ENCODE measurements at places on chromosomes 7 and 10. TPM values are rescaled to one million over a fixed set of nuclear protein-coding genes. Genes with fewer than 3 reads are reported as not detected.

SRGN gene
- 50.1 TPM for total RNA-seq

ZNF853 gene
- 6.8 TPM for total RNA-seq

SFXN3 gene
- total RNA-seq = 66.3 TPM

MNX1 gene
- 0.63 TPM for total RNA-seq

IFIT1 gene
- total RNA-seq = 2.6 TPM

HPSE2 gene
- not detected for total RNA-seq
